Keratinocyte (primary cell): ENCODE measurements at places on chromosomes 6 and 20. TPM values are rescaled to one million over a fixed set of nuclear protein-coding genes. Genes with fewer than 3 reads are reported as not detected.

DNA sequence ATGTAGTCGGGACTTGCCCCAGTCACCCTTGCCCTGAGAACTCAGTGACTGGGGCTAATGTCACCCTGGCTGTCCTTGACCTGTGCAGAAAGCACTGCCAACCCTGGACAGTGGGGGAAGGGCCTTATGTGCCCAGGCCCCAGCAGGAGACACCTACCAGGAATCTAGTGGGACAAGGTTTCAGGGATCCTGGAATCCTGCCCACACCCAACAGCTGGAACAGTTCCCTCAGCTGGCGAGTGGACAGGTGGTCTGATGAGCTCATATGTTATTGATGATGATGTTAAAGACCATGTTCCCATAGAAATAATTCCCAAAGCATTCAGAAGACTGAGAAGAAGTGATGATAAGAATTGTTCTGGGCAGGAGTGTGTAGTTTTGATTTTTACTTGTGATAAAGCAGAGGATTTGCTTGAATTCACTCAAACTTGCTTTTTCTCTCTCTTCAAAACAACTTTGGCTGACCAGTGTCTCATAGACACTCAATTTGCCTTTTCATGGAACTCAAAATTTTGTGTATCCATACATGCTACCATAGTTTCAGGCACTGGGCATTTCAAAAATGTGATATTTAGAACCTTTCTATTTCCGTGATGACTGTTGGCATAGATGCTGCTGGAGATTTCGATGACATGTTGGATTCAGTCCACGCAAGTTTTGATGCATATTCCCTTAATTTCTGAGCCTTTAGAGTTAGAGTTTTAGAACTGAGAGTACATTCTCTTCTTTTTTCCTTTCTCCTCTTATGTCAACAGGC, 79.3 kb downstream of the SLC22A3 start:
- no peak for DNase-seq

The FOXS1 gene
- polyA plus RNA-seq: not detected in 3 replicates

The PNLDC1 gene
- 0.05 to 0.14 TPM (median 0.12 TPM) in 3 replicates for polyA plus RNA-seq

The HTR1B gene
- 0.21 to 0.53 TPM (median 0.24 TPM) in 3 replicates for polyA plus RNA-seq
